ENCODE measurements at places on chromosomes 2 and 18.

GRCh38 chr2:75200140-75201096 is 1.1 kb upstream of the TACR1 start:
- no peak for DNase-seq

DNA sequence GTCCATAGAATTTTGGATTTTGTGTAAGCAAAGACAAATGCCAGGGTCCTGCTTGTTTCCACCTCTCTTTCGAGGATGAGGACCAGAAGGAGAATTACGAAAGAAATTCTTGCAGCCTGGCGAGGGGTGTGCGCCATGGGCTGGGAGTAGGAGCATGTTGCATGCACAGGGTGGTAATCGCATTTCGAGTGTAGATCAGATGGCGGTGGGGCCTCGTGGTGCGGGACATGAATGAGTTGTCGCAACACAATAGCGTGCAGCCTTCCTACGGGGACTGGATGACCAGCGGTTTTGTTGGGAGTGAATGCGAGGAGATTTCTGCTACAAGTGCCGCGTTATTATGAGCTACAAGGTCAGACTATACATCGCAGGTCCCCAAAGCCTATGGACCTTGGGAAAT is 4.2 kb upstream of the EN1 start:
- DNase-seq = no peak

- DNase-seq = no peak
Measured at GRCh38 chr18:33114749-33115148, 325.8 kb downstream of the CCDC178 start.

DNA sequence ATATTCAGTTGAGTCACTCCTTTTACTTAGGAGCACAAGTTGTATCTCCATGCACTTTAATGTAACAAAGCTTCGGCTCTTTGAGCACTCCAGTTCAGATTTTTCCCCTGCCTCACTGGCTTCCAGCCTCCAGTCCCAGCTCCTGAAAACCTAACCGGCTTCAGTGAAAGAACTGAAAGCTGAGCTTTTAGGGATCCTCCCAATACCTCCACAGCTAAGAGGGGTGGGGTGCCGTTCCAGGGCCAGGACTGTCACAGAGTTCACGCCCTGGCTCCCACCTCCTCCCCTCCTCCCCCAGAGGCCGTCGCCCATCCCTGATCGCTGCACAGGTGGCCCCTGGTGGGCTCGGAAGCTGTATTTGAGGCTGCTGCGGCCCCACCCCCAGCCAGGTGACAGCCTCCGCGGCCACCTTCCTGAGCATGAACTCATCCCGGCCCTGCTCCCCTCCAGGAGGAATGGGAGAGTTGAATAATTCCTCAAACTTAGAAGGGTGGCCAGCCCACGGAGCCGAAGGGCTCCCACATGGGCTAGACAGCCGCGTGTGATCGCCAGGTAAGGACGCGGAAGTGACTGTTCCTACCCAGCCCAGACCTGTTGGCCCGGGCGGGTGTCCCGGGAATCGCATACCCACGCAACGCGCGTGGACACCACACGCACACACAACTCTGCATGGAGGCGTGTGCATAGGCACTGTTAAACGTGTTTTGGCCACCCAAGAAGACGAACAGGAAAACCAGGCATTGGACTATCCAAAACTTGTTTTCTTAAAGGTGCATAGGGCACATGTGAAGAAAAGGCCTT is 1.8 kb downstream of the MYO5B start:
- DNase-seq = no peak

- DNase-seq = no peak
Measured at GRCh38 chr2:9093324-9093723, 89.8 kb upstream of the MBOAT2 start.

GRCh38 chr2:10054424-10054823 is 11.1 kb downstream of the KLF11 start:
- DNase-seq = no peak

GRCh38 chr2:235634435-235635158 is 140.8 kb downstream of the AGAP1 start:
- no peak for DNase-seq

GRCh38 chr18:7020995-7021777 is 96.4 kb downstream of the LAMA1 start:
- no peak for DNase-seq

GRCh38 chr2:207484444-207485391 is 45.0 kb upstream of the CREB1 start:
- DNase-seq = no peak

- DNase-seq = no peak
Measured at GRCh38 chr2:174673876-174674275, 76.3 kb upstream of the WIPF1 start.

GRCh38 chr18:2990956-2991640 is 21.8 kb downstream of the LPIN2 start:
- DNase-seq = no peak

GRCh38 chr2:48306409-48307284 is 223.3 kb upstream of the STON1 start:
- peak; percentile 50 for DNase-seq

- no peak for DNase-seq
Measured at GRCh38 chr2:228072669-228073068, 108.8 kb downstream of the SPHKAP start.

- no peak for DNase-seq
Measured at GRCh38 chr2:40507432-40507831, 55.5 kb upstream of the SLC8A1 start.

DNA sequence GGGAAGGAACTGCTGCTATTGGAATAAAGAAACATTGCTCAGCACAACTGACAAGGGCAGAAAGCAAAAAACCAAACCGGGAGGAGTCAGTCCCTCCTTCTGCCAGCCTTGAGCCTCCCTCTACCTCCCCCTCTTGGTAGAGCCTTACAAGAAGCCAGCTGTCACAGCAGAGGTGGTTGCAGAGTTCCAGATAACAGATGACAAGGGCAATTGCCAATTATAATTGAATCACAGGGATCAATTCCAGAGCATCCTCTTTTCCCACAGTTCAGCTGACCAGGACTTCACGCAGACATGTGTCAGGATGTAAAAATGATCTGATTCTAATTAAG is 548.2 kb upstream of the LRRTM1 start:
- no peak for DNase-seq

GRCh38 chr18:51135795-51136194 is 61.7 kb downstream of the MEX3C start:
- DNase-seq = no peak

DNA sequence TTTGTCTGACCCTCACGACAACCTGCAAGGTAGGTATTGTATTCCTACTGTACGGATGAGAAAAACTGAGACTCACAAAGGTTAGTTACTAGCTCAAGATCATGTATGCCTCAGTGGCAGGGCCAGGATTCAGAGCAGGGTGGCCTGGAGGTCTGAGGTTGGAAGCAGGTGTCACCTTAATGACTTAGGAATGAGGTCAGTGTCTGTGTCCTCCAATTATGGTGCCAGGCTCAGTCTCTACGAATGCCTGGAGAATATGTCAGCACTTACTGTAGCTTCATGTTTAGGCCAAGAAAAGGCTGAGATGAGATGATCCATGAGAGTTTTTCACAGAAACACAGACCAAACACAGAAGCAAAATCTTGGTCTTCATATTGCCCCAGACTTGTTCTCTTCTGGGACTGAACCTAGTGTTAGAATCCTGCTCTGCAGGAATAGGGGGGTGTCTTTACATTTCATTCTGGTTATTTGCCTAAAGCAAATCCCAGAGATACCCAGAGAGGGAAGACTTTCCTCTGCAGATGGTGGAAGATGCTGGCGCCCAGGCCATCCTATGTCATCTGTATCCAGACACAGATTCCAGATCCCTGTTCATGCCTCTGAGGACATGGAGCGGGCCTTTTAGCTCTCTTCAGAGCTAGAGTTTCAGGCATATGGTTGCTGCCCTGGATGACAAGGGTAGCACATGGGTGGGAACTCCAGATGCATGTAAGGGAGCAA is 16.3 kb upstream of the RAB10 start:
- DNase-seq = no peak

GRCh38 chr2:183919926-183920325 is 678.4 kb upstream of the ZNF804A start:
- no peak for DNase-seq

- DNase-seq = no peak
Measured at GRCh38 chr18:986051-986450, 81.4 kb downstream of the ADCYAP1 start.

- no peak for DNase-seq
Measured at GRCh38 chr2:29405707-29406106, 290.5 kb downstream of the CLIP4 start.

DNA sequence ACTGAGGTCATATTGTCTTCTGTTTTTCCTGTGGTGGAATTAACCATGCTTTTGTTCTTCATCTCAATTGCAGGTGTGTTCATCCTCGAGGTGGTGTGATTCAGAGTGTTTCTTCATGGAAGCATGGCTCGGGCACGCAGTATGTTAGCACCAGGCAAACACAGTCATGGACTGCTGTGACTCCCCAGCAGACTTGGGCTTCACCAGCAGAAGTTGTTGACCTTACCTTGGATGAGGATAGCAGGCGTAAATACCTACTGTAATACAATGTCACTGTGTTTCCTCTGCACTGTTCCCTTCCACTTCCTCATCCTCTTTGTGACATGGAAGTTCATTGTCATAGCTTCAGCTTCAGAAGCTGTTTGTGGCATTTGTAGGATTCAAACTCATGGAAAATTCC is 158.7 kb downstream of the HAUS1 start:
- DNase-seq = no peak

DNA sequence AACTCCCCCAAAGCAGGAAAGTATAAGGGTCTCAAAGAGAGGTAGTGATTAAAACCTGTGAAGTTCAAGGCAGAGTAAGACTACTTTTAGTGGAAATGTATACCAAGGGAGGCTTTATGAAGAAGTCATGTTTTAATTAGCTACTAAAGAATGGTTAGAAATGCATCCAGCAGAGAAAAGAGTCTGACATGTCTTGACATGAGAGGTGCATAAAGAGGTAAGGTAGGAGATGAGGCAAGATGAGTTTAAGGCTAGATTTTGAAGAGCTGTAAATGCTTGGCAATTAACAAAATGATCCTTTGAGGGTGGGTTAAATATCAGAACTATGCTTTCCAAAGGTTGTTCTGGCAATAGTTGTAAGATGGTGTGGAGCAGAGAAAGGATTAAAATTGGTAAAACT is 88.7 kb upstream of the WDSUB1 start:
- no peak for DNase-seq

DNA sequence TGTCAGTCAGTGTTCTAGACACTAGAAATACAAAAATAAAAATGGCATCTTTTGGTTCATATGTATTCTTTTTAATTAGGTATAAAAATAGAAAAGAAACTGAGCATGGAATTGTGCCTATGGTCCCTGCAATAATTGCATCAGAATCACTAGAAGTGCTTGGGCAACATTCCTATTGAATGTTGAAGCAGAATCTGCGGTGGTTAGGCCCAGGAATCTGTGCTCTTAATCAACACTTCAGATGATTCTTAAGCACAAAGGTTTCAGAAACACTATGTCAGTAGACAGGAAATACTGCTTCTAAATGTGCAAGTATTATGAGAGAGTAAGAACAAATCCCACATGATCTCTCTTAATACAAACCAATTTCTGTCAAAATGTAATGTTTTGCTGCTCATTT is 20.3 kb upstream of the RBBP8 start:
- no peak for DNase-seq

GRCh38 chr18:9946831-9947230 is 33.0 kb downstream of the VAPA start:
- no peak for DNase-seq

- DNase-seq = peak; percentile 58
Measured at GRCh38 chr2:195477248-195477995, 179.6 kb upstream of the SLC39A10 start.

- DNase-seq = peak; percentile 47
Measured at GRCh38 chr2:41854227-41854626, 193.6 kb upstream of the PKDCC start.

DNA sequence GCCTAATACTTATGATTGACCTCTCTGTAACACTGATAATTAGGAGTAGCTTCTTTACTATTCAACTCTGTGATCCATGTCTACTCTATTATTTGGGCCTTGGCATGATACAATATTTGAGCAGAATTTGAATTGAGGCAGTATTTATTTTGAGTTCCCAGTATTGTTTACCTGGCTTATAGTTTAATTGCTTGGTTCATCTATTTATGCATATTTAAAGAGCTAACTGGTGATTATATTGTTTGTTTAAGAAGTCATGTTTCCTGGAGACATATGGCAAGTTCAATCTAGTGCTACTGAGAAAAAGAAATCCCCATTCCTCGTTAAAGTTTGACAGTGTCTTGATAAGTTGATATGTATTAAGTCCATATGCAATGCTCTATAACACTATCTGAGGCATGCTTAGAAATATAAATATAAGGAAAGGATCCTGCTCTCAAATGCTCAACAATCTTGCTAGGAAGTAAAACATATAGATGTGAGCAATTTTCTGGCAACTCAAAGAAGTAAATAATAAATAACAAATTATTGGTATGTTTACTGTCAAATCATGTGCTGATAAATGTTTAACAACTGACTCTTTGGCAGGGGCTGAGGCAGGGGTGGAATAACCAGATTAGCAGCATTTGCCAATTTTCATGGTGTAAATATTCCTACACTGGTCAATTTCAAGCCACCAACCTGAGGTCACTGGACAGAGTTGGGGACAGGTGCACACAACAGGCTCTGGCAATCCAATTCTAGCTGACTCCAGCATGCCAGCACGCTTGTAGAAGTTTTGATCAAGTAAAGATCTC is 430.2 kb upstream of the PIK3C3 start:
- DNase-seq = no peak

DNA sequence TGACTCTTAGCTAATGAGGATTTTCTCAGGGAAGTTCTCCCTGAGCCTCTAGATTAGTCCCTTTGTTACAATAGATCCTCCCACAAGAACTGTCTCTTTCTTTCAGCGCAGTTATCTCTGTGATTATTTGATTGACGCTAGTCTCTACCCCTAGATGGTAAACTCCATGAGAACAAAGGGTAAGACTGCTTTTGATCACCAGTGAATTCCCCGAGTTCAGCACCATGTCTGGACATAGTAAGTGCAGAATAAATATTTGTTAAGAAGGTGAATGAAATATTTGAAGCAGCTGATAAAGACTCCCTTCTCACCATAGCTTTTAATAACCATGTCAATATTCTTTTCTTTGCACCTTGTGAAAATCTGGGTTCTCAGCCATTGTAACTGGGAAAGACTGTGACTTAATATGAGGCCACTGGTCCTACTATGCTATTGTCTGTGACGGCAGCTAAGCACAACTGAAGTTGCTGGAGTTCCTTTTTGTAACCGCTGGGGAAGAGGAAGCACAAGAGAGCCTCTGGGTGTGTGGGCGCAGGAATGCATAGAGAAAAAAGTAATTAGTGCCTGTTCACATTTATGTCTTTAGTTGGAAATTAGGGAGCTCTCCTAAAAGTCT is 214.7 kb downstream of the TGIF1 start:
- DNase-seq = no peak

GRCh38 chr18:7429831-7430230 is 137.3 kb upstream of the PTPRM start:
- no peak for DNase-seq

- no peak for DNase-seq
Measured at GRCh38 chr2:132403146-132403545, 13.5 kb upstream of the GPR39 start.

- no peak for DNase-seq
Measured at GRCh38 chr2:234968631-234969305, 17.0 kb downstream of the SH3BP4 start.
